ENCODE measurements at places on chromosomes 11 and 22. TPM values are rescaled to one million over a fixed set of nuclear protein-coding genes. Genes with fewer than 3 reads are reported as not detected.
A peak's percentile ranks its signal among the peaks of the same experiment; 100 is the strongest.

C11orf68 gene
- 34.7 TPM for total RNA-seq

SCGB1D1 gene
- not detected for total RNA-seq

SLC25A18 gene
- not detected for total RNA-seq

KRTAP5-8 gene
- total RNA-seq = not detected

OR10A2 gene
- total RNA-seq = not detected

FAM180B gene
- 0.16 TPM for total RNA-seq

ZNHIT2 gene
- 10.4 TPM for total RNA-seq

CALCA gene
- not detected for total RNA-seq

PATE2 gene
- total RNA-seq = 0.14 TPM

GPR83 gene
- 0.19 TPM for total RNA-seq

ARHGEF17 gene
- 0.05 TPM for total RNA-seq

BDNF gene
- total RNA-seq = not detected

ASRGL1 gene
- total RNA-seq = 8.8 TPM

SLC22A9 gene
- total RNA-seq = not detected

OR52N5 gene
- not detected for total RNA-seq

DNA sequence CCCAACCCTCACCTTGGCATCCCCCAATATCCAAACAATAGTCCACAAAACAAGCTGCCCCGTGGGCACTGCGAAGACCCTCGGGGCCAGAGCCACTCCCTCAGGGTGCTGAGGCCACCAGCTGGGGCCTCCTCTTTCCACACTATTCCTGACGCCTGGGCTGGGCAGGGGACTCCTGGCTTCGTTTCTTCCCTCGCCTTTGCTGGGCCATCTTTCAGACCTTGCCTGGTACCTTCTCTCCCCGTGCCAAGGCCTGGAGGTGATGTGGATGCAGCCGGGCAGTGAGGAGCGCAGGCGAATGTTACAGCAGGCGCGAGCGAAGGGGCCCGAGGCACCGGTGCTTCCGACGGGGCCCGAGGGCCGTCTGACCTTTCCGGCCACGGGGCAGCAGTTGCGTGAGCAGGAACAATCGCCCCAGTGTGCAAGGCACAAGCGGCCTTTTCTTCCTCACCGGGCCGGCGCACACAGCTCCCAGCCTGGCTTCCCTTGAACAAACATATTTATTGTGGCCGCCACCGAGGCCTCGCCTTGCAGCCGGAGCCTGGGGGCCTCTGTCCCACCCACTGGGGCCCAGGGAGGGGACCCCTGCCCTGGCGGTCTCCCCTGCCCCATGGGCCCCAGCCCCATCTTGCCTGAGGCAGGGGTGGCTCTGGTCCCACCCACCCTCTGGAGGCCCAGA is 32.6 kb upstream of the KCNQ1OT1 start:
- DNase-seq = no peak

- DNase-seq = no peak
Observed at GRCh38 chr11:111477898-111478297, 34.3 kb downstream of the BTG4 start.

DNA sequence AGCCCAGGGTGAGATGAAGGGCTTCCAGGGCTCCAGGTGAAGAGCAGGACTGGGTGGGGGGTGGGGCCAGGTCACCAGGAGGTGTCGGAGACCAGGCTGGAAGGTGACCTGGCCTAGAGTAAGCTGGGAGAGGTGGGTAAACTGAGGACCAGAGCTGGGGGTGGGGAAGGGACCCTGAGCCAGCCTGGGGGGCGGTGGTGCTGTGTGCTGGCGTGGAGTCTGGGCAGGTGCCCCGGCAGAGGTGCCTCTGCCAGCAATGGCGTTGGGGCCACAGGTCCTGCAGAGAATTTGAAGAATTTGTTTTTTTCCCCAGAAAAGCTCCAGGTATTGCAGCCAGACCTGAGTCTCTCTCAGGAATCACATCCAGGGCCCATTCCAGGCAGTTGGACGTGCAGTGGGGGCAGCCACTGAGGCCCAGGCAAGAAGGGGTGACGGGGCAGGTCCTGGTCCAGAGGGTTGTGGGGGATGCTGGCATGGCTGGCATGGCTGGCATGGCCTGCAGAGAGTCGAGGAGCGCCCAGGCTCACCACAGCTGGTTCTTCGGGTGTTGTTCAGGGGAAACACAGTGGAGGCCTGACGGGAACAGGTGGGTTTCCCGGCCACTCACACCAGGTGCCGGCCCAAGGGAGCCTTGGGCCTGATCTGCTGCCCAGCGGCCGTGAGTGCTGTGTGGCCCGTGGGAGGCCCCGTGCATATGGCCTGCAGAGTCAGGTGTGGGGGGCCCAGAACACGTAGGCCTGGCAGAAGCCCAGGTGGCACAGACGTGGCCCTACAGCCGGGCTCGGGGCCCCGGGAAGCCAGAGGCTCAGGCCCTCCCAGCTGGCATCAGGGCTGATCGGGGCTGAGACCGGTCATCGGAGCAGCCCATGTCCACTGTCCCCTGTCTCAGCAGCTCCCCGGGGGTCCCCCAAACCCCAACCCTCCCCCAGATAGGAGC is 6.4 kb upstream of the MUC6 start:
- no peak for DNase-seq

- no peak for DNase-seq
Observed at GRCh38 chr11:86663761-86664160, 8.7 kb downstream of the ME3 start.

GRCh38 chr11:46202149-46202548 is 75.3 kb upstream of the CREB3L1 start:
- no peak for DNase-seq

GRCh38 chr22:40419718-40420117 is 49.3 kb downstream of the SGSM3 start:
- DNase-seq = no peak

DNA sequence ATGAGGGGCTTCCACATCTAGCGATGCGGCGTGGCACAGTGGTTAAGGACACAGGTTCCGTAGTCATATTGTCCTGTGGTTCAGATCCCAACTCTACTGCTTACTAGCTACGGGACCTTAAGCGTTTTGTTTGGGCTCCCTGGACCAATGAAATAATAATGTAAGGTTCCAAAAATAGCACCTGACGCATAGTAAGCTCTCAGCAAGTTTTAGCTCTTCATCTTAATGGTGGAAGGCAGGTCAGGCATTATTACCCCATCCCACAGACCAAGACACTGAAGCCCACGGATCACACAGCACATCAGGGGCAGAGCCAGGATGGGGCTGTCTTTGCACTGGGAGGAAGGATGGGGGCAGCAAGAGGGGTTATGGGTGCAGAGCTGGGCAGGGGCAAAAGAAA is 13.0 kb downstream of the DNAJB13 start:
- DNase-seq = no peak

DNA sequence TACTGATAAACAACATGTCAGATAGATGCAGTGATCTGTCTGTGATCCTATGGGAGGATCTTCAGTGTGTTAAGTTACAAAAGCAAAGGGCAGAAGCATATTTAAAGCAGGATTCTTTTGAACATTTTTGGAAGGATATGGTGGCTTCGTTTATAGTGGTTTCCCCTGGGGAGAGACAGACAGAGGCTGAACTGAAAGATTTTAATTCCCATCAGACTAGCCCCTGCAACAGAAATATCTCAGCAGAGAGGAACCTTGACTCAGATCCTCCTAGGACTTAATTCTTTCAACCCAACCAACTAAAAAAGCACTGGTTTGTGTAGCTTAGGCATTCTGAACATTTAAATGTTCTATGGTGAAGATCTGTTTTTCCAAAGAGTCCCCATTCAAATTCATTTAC is 5.7 kb downstream of the CLTCL1 start:
- DNase-seq = no peak

- no peak for DNase-seq
Observed at GRCh38 chr11:20093775-20094174, 66.5 kb downstream of the DBX1 start.

GRCh38 chr11:37506531-37506930 is 908.5 kb upstream of the RAG2 start:
- no peak for DNase-seq

GRCh38 chr22:44752285-44753188 is at the start of gene ARHGAP8:
Gene ARHGAP8, plus strand, starts transcription at chr22:44752575. Its CDS starts 33,953 bp downstream, at chr22:44786528.
- peak; percentile 25 for DNase-seq

GRCh38 chr22:46678785-46679700 is 58.9 kb downstream of the GRAMD4 start:
- no peak for DNase-seq

DNA sequence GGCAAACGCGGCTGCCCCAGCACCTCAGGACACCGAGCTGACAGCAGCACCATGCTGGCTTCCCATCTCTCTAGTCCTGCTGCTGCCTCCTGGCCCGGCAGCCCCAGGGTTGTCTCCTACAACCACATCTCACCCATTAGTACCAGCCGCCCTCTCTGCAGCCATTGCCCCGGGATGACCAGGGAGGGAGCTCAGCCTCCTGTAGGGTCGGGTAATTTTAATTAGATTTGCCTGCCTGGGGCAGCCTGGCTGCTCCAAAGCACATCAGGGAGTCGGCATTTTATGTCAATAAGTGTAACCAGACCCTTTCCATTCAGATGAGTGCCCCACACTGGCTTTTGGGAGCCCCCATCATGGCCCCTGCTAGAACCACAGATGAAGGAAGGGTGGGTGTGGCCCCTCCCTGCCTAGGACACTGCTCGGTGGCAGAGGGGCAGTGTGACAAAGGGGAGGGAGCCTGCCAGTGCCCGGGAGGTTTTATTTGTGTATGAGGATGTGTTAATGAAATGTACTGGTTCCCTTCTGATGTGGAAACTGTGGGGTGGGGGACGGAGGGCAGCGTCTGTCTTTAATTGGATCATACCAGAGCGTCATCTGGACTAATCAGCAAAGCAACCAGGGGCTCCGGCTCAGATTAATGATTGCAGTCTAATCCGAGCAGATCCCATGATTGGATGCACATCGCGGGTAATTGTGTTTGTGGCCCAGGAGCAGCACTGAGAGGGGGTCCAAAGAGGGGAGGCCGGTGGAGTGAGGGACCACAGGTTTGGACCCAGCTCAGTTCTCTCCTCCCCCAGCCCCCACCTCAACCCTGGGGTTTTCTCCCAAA is 125.3 kb downstream of the FEZ1 start:
- DNase-seq = no peak

DNA sequence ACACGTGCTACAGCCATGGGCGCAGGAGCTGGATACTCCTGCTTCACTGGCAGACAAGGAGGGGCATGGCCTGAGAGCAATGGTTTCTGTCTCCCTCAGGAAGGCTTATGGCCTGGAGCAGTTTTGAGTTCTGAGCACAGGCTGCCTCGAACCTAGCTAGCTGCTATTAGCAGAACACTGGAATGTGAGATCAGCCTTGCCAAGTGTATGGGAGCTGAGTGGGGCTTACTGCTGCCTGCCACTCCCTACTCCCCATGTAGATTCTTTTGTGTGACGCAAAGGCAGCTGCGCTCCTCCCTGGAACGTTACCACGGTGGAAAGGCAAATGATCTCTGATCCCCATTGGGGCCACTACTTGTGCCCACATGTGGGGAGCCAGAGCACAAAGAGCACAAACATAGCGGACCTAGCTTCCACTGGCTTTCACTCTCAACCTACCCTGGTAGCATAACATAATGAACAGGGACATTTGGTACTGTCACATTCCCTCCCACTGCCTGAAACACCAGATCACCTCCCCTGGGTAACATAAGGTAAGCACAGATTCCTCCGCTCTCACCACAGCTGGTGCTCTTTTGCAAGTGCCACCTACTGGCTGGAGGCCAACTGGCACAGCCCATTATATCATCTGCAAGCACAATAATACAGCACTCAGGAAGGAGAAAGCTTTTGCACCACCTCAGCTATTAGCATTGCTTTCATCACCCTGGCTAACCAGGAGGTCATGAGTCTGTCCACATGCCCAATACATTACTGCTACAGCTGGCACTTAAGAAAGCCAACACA is 84.6 kb upstream of the GUCY1A2 start:
- DNase-seq = no peak

- no peak for DNase-seq
Observed at GRCh38 chr11:127274328-127274676, 273.7 kb upstream of the KIRREL3 start.

GRCh38 chr11:77214557-77214956 is 86.5 kb downstream of the MYO7A start:
- DNase-seq = no peak

DNA sequence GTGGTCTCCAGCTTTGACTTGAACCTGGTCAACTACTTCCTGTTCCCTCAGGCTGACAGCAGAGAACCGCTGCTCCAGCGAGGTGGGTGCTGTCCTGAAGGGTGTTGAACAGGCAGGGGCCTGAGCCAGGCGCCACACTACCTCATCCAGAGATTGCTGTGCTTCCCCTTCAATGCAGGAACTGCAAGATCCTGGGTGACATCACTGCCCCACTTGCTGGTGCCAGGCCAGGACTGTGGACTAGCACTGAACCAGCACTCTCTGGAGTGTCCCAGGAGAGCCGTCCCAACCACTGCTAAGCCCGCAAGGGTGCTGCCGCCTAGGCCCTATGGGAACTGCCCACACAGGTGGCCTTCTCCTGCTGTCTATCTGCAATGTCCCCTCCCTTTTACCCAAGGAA is 51.7 kb downstream of the GAB4 start:
- DNase-seq = no peak

DNA sequence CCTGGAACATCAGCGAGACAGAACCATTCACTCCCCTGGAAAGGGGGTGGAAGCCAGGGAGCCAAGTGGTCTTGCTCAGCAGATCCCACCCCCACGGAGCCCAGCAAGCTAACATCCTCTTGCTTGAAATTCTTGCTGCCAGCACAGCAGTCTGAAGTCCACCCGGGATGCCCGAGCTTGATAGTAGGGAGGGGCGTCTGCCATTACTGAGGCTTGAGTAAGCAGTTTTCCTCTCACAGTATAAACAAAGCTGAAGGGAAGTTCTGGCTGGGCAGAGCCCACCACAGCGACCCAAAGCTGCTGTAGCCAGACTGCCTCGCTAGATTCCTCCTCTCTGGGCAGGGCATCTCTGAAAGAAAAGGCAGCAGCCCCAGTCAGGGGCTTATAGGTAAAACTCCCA is 764.8 kb upstream of the LUZP2 start:
- DNase-seq = no peak
